ENCODE measurements at places on chromosomes 2 and 18.

- no peak for DNase-seq
Measured at GRCh38 chr2:64568836-64569235, 44.7 kb downstream of the AFTPH start.

GRCh38 chr2:225025917-225026571 lies 16.2 kb downstream of the DOCK10 start:
- DNase-seq, result no peak

DNA sequence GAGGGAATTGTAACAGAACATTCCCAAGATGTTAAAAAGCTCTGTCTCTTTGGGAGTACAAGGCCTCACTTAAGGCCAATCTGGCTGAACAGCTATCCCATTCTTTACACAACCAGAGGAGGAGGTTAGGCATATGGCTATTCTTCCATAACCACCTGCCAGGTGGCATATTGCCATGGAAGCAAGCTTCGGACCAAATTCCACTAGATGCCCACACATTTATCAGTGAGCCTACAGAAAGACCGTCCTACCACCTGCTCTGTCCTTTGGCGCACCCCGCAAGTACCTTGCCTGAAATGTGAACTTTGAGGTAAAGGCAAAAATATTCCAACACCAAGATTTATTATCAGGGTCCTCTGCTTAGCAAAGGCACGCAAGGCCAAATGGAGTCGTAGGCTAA lies 519.9 kb upstream of the TNP1 start:
- no peak for DNase-seq

GRCh38 chr2:2714408-2714807 lies 383.3 kb upstream of the MYT1L start:
- no peak for DNase-seq
